ENCODE measurements at places on chromosomes 7 and 10. TPM values are rescaled to one million over a fixed set of nuclear protein-coding genes. Genes with fewer than 3 reads are reported as not detected.
A peak's percentile ranks its signal among the peaks of the same experiment; 100 is the strongest.

Gene VTI1A
- total RNA-seq, result 80.7 TPM

DNA sequence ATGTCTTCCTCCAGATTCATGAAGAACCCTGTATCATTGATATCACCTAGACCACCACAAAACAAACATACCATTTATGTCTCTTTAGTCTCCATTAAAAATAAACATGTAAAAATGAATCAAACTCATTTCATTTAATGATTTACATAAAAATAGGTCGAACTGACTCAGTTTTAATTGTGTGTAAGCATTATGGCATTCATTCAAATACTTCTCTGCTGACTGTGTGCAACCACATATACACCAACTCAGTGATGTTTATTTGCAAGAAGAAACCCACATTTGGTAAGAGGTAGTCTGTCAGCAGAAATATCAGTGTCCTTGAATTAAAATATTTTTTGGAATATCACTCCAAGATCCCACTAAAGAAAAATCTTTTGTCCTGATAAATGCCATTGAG lies 30.5 kb downstream of the ABCB1 start:
- H3K4me1 ChIP-seq, result no peaks in the 10 kb centered on the region
- peak; percentile 23 for DNase-seq
- no peak overlapping the region for H3K4me3 ChIP-seq
- H3K27me3 ChIP-seq, result no peaks in the 10 kb centered on the region
- no peaks in the 10 kb centered on the region for H3K36me3 ChIP-seq
- H3K27ac ChIP-seq, result no peak overlapping the region

- peak; percentile 46 for DNase-seq
- no peaks in the 10 kb centered on the region for H3K36me3 ChIP-seq
- no peaks in the 10 kb centered on the region for H3K27me3 ChIP-seq
- H3K27ac ChIP-seq, result no peak overlapping the region
These were observed 248.9 kb downstream of the FOXP2 start for GRCh38 chr7:114663502-114663901.

DNA sequence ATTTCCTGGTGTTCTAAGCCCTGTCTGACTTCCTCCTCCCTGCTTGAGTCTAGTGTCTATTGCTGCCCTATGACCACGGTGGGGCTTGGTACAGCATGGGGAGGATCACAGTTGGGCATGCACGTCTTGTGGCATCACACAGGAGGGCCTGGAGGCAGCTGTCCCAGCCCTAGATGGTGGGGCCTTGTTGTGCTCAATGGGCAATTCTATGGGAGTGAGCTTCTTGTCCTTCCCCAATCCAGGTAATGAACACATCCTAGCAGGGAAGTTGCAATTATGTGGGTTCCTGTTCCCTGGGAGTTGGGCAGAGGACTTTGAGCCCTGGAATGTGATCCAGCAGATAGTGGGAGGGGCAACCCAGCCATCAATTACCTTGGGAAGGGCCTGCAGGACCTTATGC lies 10.8 kb upstream of the FAM3C start:
- H3K4me1 ChIP-seq, result no peaks in the 10 kb centered on the region
- no peak for DNase-seq
- no peaks in the 10 kb centered on the region for H3K27me3 ChIP-seq
- no peak overlapping the region for H3K4me3 ChIP-seq
- no peaks in the 10 kb centered on the region for H3K36me3 ChIP-seq
- H3K27ac ChIP-seq, result no peak overlapping the region

DNA sequence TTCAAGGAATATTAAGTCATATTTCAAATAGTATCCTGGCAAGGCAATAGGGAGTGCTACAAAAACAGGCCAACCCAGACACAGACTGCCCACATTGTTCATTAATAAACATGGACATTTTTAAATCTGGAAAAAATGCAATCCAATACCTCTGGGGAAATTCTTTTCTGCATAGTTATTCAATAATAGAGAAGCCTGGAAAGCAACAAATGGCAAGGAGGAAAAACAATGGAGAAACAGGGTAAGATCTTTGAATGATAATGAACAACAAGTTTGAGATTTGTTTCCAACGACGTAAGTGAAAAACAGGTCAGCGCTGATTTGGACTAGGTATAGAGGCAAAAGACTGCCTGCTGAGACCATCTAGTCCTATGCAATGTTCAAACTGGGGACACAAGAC lies 44.7 kb upstream of the ZNF800 start:
- H3K36me3 ChIP-seq, result no peaks in the 10 kb centered on the region
- H3K4me1 ChIP-seq, result peaks cover 12% of the 10 kb centered on the region
- DNase-seq, result no peak
- H3K27me3 ChIP-seq, result no peaks in the 10 kb centered on the region

Gene MXI1
- 57.0 TPM for total RNA-seq

Gene CALML5
- total RNA-seq, result not detected

Gene NRBF2
- total RNA-seq, result 20.2 TPM

Gene UPF2
- 27.3 TPM for total RNA-seq

- DNase-seq, result no peak
- no peaks in the 10 kb centered on the region for H3K4me1 ChIP-seq
- H3K36me3 ChIP-seq, result no peaks in the 10 kb centered on the region
- no peak overlapping the region for H3K27ac ChIP-seq
- no peaks in the 10 kb centered on the region for H3K27me3 ChIP-seq
These were observed 273.2 kb downstream of the CDK14 start for GRCh38 chr7:90869335-90869734.

GRCh38 chr7:67364441-67365017 lies 367.9 kb downstream of the TYW1 start:
- H3K27me3 ChIP-seq, result no peaks in the 10 kb centered on the region
- H3K4me3 ChIP-seq, result no peak overlapping the region
- H3K27ac ChIP-seq, result no peak overlapping the region
- H3K36me3 ChIP-seq, result no peaks in the 10 kb centered on the region
- no peak for DNase-seq

- H3K27ac ChIP-seq, result no peak overlapping the region
- peaks cover 26% of the 10 kb centered on the region for H3K27me3 ChIP-seq
- no peaks in the 10 kb centered on the region for H3K4me1 ChIP-seq
- H3K36me3 ChIP-seq, result no peaks in the 10 kb centered on the region
These were observed 176.3 kb upstream of the ZNF32 start for GRCh38 chr10:43824934-43825333.

Gene ZEB1
- 3.4 TPM for total RNA-seq

GRCh38 chr7:73976761-73977618 lies 51.0 kb upstream of the ELN start:
- DNase-seq, result no peak
- H3K4me3 ChIP-seq, result no peak overlapping the region
- H3K27me3 ChIP-seq, result no peaks in the 10 kb centered on the region
- no peak overlapping the region for H3K27ac ChIP-seq

- H3K4me3 ChIP-seq, result no peak overlapping the region
- DNase-seq, result no peak
- H3K4me1 ChIP-seq, result peaks cover 6% of the 10 kb centered on the region
- H3K27me3 ChIP-seq, result no peaks in the 10 kb centered on the region
- H3K36me3 ChIP-seq, result no peaks in the 10 kb centered on the region
These were observed 38.1 kb upstream of the CCDC6 start for GRCh38 chr10:59944339-59944935.

Gene RNF32
- total RNA-seq, result 3.4 TPM

Gene CABCOCO1
- total RNA-seq, result not detected

DNA sequence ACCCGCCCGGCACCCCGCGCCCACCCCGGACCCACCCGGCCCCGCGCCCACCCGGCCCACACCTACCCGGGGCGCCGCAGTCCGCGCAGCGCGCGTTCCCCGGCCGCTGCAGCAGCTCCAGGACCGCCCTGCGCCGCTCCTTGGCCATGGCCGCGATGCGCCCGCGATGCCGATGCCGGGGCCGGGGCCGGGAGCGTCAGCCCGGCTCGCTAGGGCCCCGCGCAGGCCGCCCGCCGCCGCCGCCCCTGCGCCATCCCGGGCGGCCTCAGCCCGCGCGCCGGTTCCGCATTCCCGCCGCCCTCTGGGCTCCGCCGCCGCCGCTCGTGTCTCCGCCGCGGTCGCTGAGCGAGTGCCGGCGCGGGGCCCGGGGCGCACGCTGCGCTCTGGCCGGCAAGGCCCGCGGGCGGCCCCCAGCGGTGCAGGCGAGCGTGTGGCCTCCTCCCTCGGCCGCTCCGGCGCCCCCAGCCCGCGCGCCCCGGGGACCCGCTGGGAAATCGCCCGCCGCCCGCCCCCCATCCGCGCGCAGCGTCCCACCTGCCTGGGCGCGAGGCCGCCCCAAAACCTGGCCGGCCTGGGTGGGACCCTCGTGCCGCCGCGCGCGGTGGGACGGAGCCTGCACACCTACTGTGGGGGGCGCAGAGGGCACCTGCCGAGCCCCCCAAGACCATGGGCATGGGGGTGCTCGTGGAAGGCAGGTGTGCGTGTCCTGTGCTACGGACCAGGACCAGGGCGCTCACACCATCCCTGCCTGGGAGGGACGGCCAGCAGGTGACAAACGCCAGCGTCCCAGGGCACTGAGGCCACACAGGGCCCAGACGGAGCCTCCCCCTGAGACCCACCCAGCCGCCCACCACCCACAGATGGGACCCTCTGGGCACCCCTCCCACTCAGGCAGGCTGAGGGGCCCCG lies at the start of gene ADAP1:
ADAP1 (minus strand) TSS at position 351 of the 909 bp plus-strand sequence; CDS start at position 148, 203 bp downstream.
- peaks cover 2% of the 10 kb centered on the region for H3K4me1 ChIP-seq
- no peak for DNase-seq
- H3K27me3 ChIP-seq, result no peaks in the 10 kb centered on the region
- H3K4me3 ChIP-seq, result peak within 1 kb of the TSS; percentile 57
- no peaks in the 10 kb centered on the region for H3K36me3 ChIP-seq

- peaks cover 15% of the 10 kb centered on the region for H3K4me1 ChIP-seq
- peak; percentile 8 for DNase-seq
- peak overlapping the region; percentile 85 for H3K27ac ChIP-seq
- no peaks in the 10 kb centered on the region for H3K36me3 ChIP-seq
- peak overlapping the region; percentile 64 for H3K4me3 ChIP-seq
These were observed 34.4 kb upstream of the GRID1 start for GRCh38 chr10:86400705-86401587.

Gene PIK3CG
- total RNA-seq, result 0.05 TPM

DNA sequence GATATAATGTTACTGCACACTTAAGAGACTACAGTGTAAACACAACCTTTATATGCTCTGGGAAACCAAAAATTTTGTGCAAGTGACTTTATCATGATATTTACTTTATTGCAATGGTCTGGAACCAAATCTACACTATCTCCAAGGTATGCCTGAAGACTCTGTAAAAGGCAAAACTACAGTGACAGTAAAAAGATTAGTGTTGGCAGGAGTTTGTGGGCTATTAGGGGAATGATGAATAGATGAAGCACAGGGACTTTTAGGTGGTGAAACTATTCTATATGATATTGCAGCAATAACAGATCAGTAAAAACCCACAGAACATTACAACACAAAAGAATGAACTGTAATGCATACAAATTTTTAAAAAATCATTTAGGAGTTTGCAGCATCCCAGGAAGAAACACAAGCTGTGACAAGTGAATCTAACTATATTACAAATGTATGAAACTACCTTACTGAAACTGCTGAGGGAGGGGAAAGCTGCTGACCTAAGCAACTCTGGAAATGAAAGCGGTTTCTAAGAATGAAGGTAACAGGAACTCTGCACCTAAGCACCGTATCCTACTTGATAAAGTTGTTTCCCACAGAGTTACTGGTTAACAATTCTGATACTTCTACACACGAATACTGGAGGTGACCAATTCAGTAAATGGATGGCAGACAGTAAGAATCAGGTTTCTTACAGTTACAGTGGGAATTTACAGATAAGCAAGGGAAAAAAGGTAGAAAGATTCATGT lies 82.6 kb downstream of the ATE1 start:
- H3K4me1 ChIP-seq, result no peaks in the 10 kb centered on the region
- H3K36me3 ChIP-seq, result no peaks in the 10 kb centered on the region
- no peaks in the 10 kb centered on the region for H3K27me3 ChIP-seq
- no peak overlapping the region for H3K27ac ChIP-seq
- no peak overlapping the region for H3K4me3 ChIP-seq

GRCh38 chr7:157318015-157318706 lies 18.6 kb upstream of the DNAJB6 start:
- H3K27ac ChIP-seq, result no peak overlapping the region
- no peak for DNase-seq
- H3K36me3 ChIP-seq, result no peaks in the 10 kb centered on the region
- no peak overlapping the region for H3K4me3 ChIP-seq
- H3K27me3 ChIP-seq, result no peaks in the 10 kb centered on the region
- peaks cover 14% of the 10 kb centered on the region for H3K4me1 ChIP-seq

DNA sequence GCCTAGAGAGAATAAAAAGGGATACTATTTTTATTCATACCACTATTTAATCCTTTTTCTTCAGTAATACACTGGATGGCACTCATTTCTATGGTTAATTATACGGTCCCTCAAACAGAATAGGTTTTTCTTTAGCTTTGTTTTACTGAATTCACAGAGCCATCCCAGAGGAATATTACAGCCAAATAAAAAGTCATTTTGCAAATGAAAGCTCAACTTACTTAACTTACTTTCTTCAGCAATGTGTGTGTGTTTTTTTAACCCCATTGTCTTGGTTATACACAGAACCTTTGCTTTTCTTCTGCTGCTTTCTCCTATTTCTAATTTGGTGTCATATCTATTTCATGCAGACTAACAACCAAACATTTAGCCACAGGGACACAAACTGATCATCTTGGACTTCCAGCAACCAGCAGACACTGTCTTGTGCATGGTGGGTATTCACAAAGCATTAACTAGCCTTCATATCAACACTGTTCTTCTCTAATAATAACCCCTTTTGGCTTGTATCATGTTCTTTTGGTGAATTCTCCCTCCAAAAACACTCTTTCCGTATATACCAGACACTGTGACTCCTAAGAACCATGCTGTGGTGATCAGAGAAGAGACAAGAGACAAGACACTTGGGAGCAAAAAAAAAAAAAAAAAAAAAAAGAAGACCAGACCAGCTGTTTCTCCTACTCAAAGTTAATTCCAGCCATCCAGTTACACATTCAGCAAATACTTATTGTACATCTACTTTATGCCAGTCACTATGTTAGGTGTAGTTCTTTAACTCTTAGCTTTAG lies 40.4 kb downstream of the PIP4K2A start:
- H3K27me3 ChIP-seq, result no peaks in the 10 kb centered on the region
- H3K4me3 ChIP-seq, result no peak overlapping the region
- no peak for DNase-seq
- H3K36me3 ChIP-seq, result no peaks in the 10 kb centered on the region
- H3K4me1 ChIP-seq, result peaks cover 36% of the 10 kb centered on the region

DNA sequence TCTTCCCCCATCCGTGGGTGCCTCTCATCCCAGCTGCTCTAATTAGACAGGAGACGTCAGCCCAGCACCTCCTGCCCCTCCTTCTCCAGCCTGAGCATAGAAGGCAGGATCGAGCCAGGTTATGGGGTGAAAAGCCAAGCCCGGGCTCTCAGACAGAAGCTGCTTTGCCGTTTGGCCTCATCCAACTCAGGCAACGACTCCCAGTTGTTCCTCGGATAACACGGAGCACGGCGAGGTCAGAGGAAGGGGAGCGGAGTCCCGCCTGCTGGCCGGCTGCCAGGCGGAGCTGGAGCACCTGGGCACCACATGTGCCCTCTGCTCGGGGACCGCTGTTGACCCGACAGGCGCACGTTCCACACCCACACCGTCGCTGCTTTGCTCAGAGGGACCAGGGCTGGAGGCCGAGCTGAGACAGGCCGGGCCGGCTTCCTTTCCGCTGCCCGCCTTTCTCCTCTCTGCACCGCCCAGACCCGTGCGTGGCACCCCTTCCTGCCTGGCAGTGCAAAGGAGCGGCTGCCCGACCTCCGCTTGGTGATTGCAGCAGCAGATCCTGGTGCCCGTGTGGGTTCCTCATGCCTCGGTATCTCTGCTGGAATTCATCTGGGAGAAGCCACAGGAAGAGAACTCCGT lies 21.6 kb upstream of the UNCX start:
- no peaks in the 10 kb centered on the region for H3K36me3 ChIP-seq
- no peak overlapping the region for H3K27ac ChIP-seq
- no peak for DNase-seq
- no peaks in the 10 kb centered on the region for H3K4me1 ChIP-seq
- no peak overlapping the region for H3K4me3 ChIP-seq

GRCh38 chr7:54823776-54824175 lies 64.8 kb upstream of the SEC61G start:
- H3K27me3 ChIP-seq, result no peaks in the 10 kb centered on the region
- H3K4me3 ChIP-seq, result no peak overlapping the region
- DNase-seq, result no peak
- no peak overlapping the region for H3K27ac ChIP-seq
- peaks cover 5% of the 10 kb centered on the region for H3K36me3 ChIP-seq
- H3K4me1 ChIP-seq, result peaks cover 4% of the 10 kb centered on the region

Gene TRIM50
- not detected for total RNA-seq

Gene EIF5AL1
- total RNA-seq, result 5.6 TPM
